Stomach (tissue), 19 donors: ENCODE measurements at places on chromosomes 2 and 18. TPM values are rescaled to one million over a fixed set of nuclear protein-coding genes. Genes with fewer than 3 reads are reported as not detected.

Gene MATN3
- 0.87 TPM for polyA plus RNA-seq

GRCh38 chr2:177730792-177731191 lies 338.2 kb downstream of the AGPS start:
- no peak for DNase-seq

DNA sequence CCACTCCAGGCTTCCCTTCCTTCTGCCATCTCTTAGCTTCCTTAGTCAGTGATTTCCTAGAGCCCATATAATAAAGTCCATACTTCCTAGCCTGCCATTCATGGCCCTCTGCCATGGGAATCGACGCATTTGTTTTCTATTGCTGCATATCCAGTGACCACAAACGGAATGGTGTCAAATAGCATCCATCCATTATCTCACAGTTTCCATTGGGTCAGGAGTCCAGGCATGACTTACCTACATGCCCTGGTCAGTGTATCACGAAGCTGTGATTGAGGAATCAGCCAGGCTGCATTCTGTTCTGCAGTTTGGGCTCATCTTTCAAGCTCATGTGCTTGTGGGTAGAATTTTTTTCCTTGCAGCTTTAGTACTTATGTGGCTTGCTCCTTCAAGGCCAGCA lies 209.7 kb upstream of the EPAS1 start:
- no peak for DNase-seq

Gene SPEG
- 9.8 TPM for polyA plus RNA-seq
